Activated gamma-delta T cell treated with anti-CD3 and anti-CD28 coated beads, Interleukin-2, amount 50 U/mL, for 16 hours (primary cell): ENCODE measurements at places on chromosomes 4 and X.

GRCh38 chr4:152540293-152540674 is 4.4 kb upstream of the FBXW7 start:
- DNase-seq = no peak

GRCh38 chr4:99352602-99353537 is at the start of gene ADH1C:
TSS of gene ADH1C (minus strand) at chr4:99352746. CDS start at chr4:99352675, 71 bp downstream.
- DNase-seq = no peak

- no peak for DNase-seq
Observed at GRCh38 chr4:161894493-161895167, 269.2 kb downstream of the FSTL5 start.

DNA sequence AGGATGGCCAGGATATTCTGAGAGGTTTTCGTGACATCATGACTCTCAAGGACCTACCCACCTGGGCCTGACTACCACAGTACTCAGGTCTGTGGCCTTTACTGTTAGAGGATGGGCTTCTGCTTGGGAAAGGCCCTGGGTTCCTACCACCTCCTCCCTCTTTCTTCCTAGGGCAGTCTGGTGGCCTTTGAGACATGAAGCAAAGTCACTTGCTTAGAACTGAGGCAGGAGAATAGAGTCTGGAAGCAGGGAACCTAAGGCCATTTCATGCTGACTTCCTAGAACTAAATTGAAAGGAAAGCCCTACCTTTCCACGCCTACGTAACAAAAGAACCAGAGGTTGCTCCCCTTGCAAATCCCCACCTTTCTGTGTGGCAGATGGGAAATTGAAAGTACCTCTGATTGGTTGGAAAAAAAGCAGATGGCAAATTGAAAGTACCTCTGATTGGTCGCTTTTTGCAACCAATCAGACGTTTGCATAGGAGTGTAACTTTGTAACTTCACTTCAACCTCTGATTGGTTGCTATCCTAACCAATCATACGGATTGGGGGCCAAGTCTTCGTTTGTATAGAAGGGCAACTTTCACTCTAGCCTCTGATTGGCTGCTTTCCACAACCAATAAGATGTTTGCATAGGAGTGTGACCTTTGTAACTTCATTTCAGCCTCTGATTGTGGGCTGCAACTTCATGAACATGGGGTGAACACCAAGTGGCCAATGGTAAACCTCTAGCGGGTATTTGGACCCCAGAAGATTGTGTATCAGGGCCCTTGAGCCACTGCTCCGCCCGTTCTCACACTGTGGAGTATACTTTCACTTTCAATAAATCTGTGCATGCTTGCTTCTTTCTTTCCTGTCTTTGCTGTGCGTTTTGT is 9.9 kb upstream of the AKAP14 start:
- DNase-seq = no peak
